ENCODE measurements at places on chromosomes 5 and 9. TPM values are rescaled to one million over a fixed set of nuclear protein-coding genes. Genes with fewer than 3 reads are reported as not detected.
A peak's percentile ranks its signal among the peaks of the same experiment; 100 is the strongest.

DNA sequence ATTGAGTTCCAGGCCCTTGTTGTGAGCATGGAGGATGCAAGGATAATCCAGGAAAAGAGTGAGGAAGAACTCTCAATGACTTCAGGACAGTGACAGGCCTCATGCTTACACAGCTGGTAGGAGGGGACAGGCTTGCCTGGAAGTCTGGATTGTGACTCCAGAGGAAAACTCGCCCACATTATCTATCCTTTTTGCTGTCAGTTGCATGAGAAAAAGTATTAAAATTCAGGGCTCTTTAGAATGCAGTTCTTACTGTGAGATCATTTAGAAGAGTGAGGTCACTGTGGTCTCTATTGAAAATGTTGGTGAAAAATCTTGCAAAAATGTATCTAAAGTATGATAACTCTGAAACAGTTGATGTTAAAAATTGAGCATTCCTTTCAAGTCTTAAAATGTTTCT lies 30.5 kb downstream of the NTRK2 start:
- no peak for DNase-seq

DNA sequence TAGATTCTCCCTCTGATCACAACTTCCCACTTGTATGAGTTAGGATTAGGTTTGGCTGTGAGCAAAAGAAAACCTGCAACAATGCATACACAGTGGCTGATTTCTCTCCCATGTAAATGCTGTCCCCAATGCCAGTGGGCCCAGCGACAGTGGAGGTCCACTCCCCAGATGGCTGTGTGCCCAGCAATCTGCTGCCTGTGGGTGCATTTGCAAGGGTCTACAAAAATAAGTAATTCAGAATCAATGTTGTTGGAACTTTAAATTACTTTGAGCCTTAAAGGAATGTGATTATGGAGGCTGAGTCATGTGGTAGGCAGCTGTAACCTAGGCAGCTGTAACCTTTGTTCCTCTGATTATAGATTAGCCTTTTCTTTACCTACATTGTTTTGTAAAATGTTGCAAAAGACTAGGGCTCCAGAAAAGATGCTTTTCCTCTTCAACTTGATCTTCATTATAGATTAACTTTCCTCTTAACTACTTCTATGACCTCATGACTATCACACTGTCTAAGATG lies 14.2 kb upstream of the MXD3 start:
- DNase-seq: peak; percentile 47

- DNase-seq: no peak
Measured at GRCh38 chr9:89137542-89138462, 40.8 kb downstream of the SHC3 start.

GRCh38 chr9:72930828-72931227 lies 22.0 kb downstream of the ALDH1A1 start:
- DNase-seq: peak; percentile 55

- no peak for DNase-seq
Measured at GRCh38 chr9:72165821-72166547, 16.7 kb downstream of the GDA start.

The SAPCD2 gene
- polyA plus RNA-seq: 13.4 TPM

Measured in GM23338 (cell line).